NCI-H1417 treated with DMSO at 0.1 percent for 48 hours (cell line): ENCODE measurements at places on chromosomes 2 and 18.

DNA sequence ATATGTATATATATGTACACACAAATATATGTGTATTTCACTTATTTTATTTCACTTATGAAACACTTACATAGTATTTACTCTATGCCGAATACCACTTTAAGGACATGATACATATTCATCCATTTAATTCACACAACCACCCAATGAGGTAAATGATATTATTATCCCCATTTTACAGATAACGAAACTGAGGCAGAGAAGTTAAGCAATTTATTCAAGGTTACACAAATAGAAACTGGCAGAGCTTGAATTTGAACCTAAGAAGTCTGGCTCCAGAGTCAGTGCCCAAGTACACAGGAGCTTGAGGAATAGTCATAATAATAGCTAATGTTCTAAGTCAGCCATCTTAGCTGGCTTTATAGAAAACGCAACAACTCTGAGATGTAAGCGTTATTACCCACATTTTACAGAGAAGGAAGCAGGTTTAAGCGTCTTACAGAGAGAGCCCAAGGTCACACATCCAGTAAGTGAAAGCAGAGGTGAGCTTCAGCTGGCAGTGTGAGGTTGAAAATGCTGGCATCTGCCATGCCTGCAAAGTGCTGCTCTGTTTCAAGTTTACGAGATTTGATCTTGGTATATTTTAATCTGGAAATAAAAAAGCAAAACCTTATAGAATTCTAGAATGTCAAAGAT is 326.9 kb downstream of the LPIN1 start:
- DNase-seq = no peak

GRCh38 chr18:48153613-48154481 is 223.4 kb upstream of the SMAD2 start:
- DNase-seq = no peak

DNA sequence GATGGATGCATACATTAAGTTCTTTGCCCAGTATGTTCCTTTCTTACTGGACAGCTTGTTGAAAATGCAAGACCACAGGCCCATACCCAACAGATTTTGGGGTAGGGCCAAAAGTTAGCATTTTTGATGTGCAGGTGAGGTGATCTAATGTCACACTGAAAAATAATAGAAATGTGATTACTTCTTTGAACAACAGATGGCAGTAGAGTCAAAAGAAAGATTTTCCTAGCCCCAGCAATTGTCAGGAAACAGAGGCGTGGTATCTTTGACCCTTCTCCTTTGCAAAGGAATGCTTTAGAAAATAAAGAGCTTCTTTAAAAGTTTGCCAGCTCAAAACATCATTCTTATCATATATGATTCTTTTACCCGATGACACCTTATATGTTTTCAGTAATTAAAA is 343.6 kb upstream of the SYT4 start:
- peak; percentile 2 for DNase-seq

GRCh38 chr2:187527262-187527661 is 27.0 kb downstream of the TFPI start:
- no peak for DNase-seq

DNA sequence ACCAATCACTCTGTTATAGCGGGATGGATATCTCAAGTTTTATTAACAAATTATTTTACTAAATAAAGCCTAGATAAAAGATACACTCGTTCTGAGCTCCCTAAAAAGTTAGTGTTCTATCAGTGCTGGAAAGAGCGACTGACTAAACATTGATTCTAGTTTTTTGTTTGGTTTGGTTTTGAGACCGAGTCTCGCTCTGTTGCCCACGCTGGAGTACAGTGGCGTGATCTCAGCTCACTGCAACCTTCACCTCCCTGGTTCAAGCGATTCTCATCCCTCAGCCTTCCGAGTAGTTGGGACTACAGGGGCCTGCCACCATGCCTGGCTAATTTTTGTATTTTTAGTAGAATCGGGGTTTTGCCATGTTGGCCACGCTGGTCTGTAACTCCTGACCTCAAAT is 73.8 kb upstream of the CDCA7 start:
- DNase-seq = no peak

- DNase-seq = no peak
These were observed 997 bp upstream of the TGIF1 start for GRCh38 chr18:3448838-3449511.

- DNase-seq = no peak
These were observed 54.9 kb upstream of the CYP1B1 start for GRCh38 chr2:38130876-38131275.

- no peak for DNase-seq
These were observed 106.9 kb downstream of the B3GNT2 start for GRCh38 chr2:62302631-62303435.
